Stimulated activated CD8-positive, alpha-beta memory T cell treated with anti-CD3 and anti-CD28 coated beads, Interleukin-12 subunit alpha, Interleukin-12 subunit beta, amount 100 ng/mL, for 4 hours (primary cell): ENCODE measurements at places on chromosomes 7 and 10.

DNA sequence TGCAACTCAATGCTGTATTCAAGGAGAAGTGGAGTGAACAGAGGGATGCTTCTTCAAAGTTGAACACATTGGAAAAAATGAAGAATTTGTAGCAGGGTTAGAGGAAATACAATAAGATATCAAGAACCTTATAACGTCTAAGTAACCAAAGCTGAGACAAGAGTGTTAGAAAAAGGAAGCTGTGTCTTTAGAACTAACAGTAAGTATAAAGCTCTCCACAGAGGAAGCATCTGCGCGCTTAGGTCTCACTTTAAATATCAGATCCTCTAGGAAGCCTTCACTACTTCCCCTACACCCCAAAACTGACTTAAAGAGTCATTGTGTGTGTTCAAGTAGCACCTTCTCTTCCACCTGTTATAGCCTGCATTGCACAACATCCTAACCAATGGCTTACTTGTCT lies 43.0 kb downstream of the CH25H start:
- DNase-seq: no peak

DNA sequence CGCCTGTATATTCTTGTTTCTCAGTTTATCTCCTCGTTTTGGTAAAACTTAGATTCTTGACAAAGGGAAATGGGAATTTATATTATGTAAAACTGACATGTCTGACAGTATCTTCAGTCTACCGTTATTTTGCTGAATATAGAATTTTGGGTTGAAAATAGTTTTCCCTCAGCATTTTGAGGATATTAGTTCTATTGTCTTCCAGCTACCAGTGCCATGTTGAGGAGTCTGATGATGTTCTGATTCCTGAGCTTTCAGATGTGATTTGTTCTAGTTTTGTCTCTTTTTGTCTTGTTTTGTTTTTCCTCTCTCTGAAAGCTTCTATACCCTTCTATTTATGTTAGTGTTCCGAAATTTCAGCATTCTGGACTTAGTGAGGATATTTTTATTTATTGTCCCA lies 8.0 kb upstream of the PRKAR2B start:
- no peak for DNase-seq

GRCh38 chr7:22827563-22827962 lies 4.9 kb upstream of the TOMM7 start:
- no peak for DNase-seq

DNA sequence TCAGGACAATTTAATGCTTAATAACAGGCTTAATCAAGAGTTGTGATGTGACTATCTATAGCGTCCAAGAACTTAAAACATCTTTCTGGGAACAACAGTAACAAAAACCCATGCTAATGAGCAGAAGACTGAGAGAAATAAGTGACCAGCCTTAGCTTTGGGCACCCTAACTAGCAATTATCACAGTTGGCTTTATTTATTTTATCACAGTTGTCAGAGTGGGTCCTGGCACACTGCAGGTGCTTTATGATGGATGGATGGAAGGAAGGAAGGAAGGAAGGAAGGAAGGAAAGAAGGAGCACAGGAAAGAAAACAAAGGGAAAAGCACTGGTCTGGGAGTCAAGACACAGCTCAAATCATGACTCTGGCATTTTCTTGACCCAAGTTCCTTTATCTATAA lies 181.1 kb downstream of the SKAP2 start:
- DNase-seq: no peak

DNA sequence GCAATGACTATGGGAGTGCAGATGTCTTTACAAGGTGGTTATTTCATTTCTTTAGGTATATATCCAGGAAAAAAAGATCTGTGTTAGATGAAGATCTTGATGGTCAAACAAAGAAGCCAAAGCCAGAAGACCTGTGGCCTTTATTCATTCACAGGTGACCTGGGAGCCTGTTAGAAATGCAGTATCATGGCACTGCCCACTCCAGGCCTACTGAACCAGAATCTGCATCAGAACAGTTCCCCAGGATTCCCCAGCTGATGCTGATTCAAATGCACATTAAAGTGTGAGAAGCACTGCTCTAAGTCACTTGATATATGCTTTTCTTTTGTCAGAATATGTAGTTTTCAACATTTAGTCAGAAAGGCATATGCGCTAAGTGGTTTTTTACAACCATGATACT lies 251.1 kb downstream of the IPMK start:
- no peak for DNase-seq
